ENCODE measurements at places on chromosomes 11 and 22.
A peak's percentile ranks its signal among the peaks of the same experiment; 100 is the strongest.

DNA sequence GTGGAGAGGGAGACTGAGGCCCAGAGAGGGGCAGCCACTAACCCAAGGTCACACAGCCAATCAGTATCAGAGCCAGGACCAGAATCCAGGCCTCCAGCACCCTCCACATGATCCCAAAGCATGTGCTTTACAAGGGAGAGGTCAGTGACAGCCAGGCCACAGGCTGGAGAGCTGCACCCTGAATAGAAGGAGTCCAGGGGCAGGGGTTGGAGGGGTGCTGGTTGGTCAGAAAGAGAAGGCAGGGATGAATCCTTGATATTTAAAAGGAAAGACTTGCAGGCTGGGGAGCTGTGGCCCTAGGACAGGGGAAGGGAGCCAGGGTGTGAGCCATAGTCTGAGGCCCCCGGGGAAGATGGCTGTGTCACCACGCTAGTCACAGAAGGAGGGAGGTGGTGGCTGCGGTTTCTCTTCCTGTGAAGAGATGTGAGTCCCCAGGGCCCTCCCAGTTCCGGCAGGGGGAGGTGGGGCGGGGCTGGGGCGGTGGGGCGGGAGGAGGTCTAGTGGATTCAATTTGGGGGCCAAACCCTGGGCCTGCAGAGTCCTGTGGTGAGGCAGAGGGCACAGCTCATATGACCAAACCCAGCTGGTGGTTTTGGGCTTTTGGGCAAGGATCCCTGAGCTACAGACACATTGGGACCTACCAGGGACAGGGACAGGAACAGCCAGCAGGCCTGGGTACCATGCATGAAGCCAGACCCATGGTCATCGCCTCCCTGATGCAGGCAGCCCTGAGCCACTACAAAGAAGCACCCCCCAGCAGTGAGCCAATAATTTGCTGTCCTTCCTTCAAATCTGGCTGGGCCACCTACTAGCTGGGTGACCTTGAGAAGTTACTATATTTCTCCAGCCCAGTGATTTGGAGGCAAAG lies 14.0 kb downstream of the RAC2 start:
- DNase-seq, result peak; percentile 93

GRCh38 chr22:43411869-43412807 lies at the start of gene MPPED1:
Gene MPPED1, plus strand, starts transcription at chr22:43412014. Its CDS starts 12,972 bp downstream, at chr22:43424986.
- no peak for DNase-seq

GRCh38 chr22:48866906-48867681 lies 960.6 kb downstream of the BRD1 start:
- no peak for DNase-seq

DNA sequence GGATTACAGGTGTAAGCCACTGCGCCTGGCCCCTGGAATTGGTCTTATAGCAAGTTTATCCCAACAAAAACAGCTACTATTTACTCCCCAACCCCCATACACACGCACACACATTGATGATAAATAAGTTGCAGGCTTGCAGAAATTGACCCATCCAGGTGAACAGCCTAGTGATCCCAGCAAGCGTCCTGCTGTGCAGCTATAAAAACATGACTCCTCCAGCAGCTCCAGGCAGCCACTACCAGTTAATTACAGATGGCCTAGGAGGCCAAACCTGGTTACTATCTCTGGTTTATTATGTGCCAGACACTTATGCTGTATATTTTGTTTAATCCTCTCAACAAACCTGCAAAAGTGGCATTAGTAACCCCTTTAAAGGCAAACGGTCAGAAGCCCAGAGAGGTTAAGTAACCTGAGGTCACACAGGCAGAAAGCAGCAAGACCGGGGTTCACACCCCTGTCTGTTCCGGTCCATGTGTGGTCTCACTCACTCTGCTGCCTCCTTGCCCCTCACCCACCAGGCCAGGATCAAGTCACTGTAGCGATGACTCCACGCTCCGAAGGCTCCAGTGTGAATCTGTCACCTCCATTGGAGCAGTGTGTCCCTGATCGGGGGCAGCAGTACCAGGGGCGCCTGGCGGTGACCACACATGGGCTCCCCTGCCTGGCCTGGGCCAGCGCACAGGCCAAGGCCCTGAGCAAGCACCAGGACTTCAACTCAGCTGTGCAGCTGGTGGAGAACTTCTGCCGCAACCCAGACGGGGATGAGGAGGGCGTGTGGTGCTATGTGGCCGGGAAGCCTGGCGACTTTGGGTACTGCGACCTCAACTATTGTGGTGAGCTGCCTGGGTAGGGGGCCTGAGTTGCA lies 6.6 kb downstream of the F2 start:
- DNase-seq, result no peak

DNA sequence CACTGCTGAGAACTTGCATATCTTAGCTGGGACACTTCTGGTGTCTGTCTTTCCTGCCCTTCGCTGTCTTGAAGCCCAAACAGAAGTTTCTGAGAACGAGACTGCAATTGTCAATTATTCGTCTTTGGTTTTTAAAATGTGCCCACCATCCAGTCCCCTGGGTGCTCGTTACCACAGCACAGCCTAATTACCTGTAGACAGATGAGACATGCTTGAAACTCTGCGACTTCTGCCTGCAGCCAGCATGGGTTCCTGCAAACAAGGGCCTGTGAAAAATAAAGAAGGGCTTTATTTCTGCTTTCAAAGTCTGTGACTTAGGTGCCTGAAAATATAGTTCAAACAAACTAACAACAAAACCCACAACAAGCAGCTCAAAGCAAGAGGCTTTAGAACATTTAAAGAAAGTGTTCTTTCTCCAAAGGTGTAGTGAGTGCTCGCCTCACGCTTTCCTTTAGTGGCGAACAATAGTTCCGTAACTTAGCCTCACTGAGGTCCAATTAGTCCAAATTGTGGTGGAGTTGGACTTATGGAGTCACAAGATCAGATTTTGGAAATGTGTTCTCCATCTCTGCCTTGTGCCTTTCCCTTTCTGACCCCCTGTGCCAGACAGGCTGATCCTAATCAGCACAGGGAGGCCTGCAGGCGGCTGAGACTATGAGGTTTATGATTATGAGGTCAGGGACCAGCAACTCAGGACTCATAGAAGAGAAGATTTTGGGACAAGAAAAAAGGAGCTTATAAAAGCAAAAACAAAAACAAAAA lies 20.4 kb upstream of the GRAMD1B start:
- no peak for DNase-seq

DNA sequence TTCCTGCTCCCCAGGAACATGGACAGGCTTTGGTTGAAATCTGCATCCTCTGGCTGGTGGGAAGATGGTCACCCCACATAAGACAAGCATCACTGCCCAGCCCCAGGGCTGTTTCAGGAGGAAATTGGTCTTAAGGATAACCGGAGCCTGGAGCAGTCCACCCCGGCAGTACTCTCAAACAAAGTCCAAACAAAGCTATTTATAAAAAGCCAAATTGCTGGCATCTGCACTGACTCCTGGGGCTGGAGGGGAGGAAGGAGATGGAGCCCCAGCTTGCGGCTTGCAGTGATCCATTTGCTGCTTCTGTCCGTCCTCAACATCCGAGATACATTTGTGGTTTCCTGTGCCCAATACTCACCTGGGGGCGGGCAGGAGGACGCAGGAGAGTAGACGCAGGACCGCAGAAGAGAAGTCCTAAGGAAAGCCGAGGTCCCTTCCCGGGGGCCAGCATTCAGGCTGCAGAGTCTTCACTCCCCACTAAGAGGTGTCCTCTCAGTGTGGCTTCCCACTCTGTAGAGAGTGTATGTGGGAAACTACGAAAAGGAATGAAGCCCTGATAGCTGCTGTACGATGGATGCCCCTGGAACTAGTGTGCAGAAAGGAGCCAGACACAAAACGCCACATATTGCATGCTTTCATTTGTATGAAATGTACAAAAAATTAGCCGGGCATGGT lies 107.3 kb upstream of the FGF3 start:
- no peak for DNase-seq

GRCh38 chr11:62421996-62422395 lies 3.2 kb downstream of the SCGB1A1 start:
- no peak for DNase-seq

- no peak for DNase-seq
These were observed 9.2 kb downstream of the STARD10 start for GRCh38 chr11:72784662-72785061.

DNA sequence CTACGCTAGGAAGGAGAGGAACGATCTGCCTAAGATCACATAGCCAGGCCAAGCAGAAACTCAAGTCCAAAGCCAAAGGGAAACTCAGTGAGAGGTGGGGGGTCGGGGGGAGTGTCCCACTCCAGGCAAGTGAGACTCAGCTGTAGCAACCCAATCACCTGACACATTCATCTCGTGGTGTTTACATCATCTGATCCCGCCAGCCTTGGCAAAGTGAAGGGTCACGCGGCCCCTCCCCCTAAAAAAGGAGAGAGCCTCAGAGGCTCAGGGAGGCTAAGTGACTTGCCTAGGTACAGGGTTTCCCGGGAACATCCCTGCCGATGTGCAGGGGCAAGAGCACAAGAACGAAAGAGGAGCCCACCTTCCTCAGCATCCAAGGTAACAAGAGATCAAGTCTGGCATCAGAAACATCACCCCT lies 21.5 kb downstream of the MYH9 start:
- peak; percentile 60 for DNase-seq

GRCh38 chr11:87726506-87726905 lies 448.7 kb downstream of the RAB38 start:
- no peak for DNase-seq

DNA sequence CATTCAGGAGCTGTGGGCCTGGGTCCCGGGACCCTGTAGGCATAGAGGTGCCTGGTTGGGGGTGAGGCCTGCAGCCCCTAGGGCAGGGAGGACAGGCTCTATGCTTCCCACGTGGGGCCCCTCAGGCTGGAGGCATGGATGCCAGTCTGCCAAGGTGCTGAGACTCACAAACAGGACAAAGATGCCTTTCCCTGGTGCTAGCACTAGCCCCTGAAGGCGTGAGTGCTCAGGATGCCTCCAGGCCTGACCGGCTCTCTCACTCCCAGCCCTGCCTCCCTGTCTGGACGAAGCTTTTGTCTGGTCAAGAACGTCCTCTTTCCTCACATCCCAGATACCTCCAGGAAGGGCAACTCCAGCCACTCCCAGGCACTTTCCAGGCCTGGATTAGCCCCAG lies 2.1 kb downstream of the CDC42BPG start:
- DNase-seq, result no peak

- DNase-seq, result no peak
These were observed 159.3 kb downstream of the MN1 start for GRCh38 chr22:27642104-27642800.

- peak; percentile 54 for DNase-seq
These were observed 36.1 kb downstream of the LIMK2 start for GRCh38 chr22:31248138-31248745.

- no peak for DNase-seq
These were observed 16.4 kb upstream of the CLTCL1 start for GRCh38 chr22:19307872-19308271.

- no peak for DNase-seq
These were observed 10.3 kb upstream of the BIK start for GRCh38 chr22:43100225-43100624.

DNA sequence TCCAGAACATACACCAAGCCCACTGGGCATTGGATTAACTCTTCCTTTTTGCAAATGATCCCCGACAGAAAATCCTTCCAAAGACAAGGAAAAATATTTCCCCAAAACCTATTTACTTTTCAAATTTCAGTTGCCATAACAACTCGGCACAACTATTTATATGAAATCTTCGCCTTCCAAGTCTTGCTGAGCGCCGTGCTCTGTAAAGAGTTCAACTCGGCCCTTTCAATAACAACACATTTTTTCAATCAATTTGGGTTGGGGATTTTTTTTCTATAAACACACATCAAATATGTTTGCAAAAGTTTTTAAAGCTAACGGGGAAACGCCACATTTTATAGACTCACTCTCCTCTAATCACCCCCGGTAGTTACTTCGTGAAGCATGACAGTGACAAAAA lies 333.8 kb downstream of the MN1 start:
- DNase-seq, result no peak

- no peak for DNase-seq
These were observed 50.3 kb downstream of the MPPED2 start for GRCh38 chr11:30535818-30536217.

GRCh38 chr11:44165432-44165831 lies 70.0 kb downstream of the EXT2 start:
- no peak for DNase-seq

GRCh38 chr22:37186997-37187522 lies 987 bp downstream of the C1QTNF6 start:
- DNase-seq, result no peak

- no peak for DNase-seq
These were observed 1.6 kb upstream of the MSANTD2 start for GRCh38 chr11:124801636-124802312.

GRCh38 chr11:61636676-61637075 lies 43.5 kb upstream of the DAGLA start:
- no peak for DNase-seq

DNA sequence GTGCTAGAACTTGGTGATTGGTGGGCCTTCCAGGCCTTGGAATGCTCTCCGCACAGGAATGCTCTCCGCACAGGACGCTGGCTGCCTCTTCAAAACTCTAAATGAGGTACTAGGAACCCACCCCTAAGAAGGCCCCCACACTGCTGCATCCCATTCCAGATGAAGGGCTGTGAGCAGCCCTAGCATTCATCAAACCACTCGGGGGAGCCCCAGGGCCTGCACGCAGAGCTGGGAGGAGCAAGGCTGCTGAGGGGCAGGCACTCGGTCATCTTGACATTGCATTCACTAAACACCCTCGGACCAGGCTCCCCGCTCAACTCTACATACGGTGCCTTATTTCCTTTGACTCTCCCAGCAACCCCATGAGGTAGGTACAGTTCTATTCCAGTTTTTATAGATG lies 49.2 kb upstream of the EMID1 start:
- no peak for DNase-seq

GRCh38 chr11:96311120-96311568 lies 31.9 kb downstream of the MAML2 start:
- no peak for DNase-seq

GRCh38 chr11:10857459-10857708 lies 469 bp downstream of the ZBED5 start:
- DNase-seq, result no peak

GRCh38 chr11:30991802-30992512 lies 377.6 kb downstream of the DCDC1 start:
- DNase-seq, result no peak

GRCh38 chr22:38737302-38738060 lies 18.3 kb downstream of the SUN2 start:
- DNase-seq, result no peak

- no peak for DNase-seq
These were observed 11.4 kb downstream of the LPXN start for GRCh38 chr11:58564231-58564630.

DNA sequence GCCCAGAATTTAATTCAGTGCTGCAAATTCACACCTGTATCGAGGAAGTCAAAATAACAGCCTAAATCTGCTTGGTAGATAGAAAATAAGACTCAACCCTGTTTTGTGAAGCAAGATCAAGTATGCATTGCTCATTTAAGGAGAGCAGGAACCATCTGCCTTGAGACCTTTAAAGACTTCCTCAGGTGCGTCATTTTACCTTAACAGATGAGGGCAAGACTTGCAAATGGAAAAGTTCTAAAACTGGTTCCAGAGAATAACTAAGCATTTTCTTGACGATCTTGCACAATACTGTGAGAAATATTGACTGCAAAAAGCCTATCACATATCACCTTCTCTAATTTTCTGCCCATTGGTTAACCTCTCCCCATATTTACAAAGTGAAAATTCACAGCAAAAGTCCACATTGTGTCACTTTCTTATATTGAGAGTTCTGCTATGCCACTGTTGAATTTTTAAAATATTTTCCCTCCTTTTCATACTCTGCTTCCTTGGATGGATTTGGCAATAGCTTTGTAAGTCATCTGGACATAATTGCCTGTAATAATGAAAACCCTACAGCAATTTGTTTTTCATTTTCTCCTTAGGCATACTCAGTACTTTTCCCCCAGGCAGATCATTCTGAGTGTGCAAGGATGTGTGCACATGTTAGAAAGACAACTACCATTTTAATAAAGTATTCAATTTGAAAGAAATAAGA lies 234.2 kb downstream of the AASDHPPT start:
- DNase-seq, result no peak

- DNase-seq, result peak; percentile 54
These were observed 15.9 kb downstream of the RHOG start for GRCh38 chr11:3824714-3825472.

Measured in T-helper 22 cell (primary cell).